ENCODE measurements at places on chromosomes 6 and 20.

GRCh38 chr6:10518557-10519407, 2.4 kb upstream of the GCNT2 start:
- no peak for DNase-seq

DNA sequence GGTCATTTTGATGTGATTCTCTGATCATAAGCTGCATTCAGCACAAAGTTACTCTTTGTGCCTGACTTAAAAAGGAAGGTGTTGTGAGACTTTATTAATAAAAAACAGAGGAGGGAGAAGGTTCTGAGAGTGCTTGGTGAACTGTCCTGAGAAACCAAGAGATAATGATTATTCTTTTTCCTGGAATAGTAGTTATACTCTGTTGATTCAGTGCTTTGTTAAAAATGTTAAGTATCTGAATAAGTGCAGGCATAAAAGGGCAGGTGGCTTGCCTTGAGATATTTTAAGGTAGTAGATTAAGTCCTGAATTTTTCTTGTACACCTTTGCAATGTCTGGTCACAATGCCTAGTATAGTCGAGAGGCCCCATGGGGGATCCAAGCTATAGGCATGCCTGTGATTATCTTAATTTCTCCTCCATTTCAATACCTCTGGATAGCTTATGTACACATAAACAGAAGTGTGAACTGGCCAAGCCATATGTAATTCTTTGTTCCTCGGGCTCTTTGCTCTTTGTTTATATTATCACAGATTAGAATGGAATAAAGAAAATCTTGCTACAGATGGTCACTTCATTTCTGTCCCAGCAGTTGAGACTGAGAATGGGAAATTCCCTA, 50.0 kb downstream of the SOBP start:
- DNase-seq: no peak

DNA sequence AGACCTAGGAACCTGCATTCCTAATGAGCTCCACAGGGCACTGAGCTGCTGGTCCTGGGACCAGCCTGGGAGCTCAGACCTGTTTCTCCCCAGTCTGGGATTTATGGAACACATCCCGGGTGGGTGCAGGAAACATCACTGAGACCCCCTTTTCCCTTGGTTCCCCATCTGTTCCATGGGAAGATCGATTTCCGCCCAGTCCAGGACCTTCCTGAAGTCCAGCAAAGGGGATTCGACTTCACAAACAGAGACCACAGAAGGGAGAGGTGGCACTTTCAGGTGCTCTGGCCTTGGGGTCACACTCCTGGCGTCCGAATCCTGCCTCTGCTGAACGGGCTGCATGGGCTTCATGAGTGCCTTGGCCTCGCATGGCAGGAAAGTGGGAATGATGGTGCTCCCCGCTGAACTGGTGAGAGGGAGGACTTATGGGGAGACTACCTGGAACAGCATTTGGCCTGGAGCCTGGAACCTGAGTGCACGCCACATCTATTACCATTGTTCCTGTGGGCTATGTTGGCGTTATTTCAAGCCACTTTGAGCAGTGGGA, 296.3 kb downstream of the TAF4 start:
- DNase-seq: no peak

- DNase-seq: no peak
These were observed 311.4 kb downstream of the CLIC5 start for GRCh38 chr6:45704056-45704800.

DNA sequence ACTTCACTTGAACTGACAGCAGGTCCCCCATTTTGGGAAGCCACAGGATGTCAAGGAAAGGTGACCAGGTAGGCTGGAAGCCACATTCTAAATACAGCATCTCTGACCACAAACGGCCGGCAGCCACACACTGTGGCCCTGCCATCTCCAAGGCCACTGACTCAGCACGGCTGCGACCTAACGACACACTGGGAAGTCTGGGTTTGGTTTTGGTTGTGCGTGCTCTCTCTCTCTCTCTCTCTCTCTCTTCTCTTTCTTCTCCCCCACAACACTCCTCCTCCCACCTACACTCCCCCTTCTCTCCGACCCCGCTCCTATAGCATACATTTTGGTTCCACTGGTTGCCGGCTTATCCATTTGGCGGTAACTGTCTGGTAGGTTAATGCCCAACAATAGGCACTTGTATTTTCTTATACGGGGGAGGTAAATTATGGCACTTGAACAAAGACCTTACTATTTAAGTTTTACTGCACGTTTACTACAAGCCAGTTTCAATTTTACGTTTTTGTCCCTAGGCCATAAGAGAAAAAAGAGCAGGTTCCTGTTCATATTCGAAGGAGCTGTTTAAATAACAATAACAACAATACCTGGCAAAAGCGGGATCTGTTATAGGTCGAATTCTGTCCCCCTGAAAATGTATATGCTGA, 103.6 kb downstream of the GMDS start:
- no peak for DNase-seq

DNA sequence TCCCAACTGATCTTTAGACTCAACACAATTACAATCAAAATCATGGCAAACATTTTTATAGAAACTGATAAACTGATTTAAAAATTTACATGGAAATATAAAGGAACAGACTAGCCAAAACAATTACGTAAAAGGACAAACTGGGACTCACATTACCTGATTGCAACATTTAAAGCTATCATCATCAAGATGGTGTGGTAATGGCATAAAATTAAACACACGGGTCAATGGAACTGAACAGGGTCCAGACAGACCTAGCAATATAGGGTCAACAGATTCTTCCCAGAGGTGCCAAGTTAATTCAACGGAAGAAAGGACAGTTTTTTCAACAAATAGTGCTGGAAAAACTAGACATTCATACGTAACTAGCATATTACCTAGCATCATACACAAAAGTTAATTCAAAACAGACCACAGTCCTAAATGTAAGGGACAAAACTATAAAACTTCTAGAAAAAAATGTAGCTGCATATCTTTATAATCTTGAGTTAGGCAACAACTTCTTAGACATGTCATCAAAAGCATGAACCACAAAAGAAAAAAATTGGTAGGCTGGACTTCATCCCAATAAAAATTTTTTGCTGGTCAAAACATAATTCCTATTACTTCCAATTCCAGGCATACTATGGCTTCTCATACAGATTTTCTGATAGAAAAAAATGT, 147.4 kb upstream of the BEND6 start:
- DNase-seq: no peak

DNA sequence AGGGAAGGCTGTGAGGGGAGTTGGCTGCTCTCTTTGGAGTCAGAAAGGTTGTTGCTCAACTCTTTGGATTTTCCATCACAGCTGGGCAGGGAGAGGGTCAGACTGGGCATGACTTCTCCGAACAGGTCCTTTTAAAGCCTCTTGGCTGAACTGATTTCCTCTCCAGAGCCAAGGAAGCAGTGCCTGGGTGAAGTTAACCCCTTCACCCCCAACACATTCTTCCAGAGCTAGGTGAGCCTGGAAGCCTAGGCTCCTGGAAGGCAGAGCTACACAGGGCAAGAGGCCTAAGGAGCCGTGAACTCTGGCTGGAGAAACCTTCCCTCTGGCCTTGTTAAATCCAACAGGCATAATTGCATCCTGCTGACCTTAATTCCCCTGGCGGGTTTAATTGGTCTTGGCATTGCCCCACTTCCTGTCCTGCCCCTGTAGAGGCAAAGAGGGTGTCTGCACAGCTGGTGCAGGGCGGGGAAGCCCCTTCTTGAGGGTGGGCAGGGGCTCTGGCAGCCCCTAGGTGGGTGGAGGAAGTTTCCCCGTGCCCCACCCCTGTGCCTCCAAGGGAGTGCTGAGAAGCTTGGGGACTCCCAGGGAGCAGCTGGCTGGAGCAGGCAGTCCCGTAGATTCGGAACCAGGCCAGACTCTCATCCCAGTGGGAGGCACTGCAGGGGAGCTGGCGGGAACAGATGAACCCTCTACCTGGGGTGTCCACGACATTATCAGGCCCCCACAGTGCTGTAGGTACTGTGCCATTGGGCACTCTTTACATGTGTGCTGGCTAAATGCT, 3.6 kb upstream of the MYLK2 start:
- no peak for DNase-seq

DNA sequence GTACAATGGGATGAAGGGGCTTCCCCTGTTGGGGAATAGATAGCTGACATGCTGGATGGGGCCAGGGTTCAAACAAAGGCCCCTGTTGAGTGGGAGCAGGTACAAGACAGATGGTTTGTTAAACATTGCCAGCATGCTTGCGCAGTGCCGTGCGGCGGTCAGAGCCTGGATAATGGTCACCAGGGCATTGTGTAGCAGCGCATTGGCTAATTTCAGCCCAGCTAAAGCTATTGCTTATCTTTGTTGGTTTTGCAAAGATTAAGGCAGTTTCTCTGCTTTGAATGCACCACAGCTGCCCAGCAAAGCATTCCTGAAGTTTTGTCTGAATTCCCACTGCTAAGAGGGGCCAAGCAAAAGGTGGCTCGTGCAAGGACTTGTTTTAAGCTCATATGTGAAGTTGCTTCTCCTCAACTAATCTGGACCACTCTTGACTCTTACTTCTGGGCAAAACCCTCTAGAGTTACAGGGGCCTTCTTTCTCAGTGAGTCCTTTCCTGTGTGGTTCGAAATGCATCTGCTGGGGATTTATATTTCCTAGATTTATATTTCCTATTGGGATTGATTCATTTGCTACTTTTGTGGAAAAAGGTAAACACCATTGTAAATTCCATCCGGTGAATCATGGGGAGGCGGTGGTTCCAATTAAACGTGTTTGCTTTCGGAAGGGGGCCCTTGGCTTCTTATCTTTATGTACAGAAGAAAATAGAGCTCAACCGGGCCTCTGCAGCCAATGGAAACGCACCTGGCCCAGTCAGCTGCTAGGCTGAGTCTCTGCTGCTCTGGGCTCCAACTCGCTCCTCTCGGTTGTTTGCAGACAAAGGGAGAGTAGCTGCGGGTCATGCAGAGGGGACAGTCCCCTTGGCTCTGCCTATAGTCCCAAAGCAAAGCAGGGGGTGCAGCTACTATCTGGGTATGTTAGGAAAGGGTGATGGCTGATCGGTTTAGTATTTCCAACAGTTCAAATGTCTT, 72.1 kb downstream of the FOXA2 start:
- DNase-seq: no peak

DNA sequence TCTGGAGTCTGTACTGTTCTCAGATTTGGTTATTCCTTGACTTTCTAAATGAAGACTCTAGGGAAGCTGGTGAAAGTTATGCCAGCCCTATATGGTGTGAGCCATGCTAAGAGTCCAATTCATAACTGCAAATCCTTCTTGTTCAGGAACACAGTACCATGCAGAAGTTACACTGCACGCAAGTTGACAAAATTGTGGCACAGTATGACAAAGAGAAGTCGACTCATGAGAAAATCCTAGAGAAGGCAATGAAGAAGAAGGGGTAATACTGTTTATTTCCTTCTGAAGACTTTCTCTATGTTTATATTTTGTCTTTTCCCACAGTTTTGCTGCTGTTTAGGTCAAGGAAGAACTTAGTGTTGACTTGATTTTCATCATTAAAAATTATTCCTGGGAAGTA, 61.2 kb upstream of the LAMP5 start:
- DNase-seq: no peak

GRCh38 chr6:31125586-31126363, 5.5 kb upstream of the CDSN start:
- DNase-seq: no peak

DNA sequence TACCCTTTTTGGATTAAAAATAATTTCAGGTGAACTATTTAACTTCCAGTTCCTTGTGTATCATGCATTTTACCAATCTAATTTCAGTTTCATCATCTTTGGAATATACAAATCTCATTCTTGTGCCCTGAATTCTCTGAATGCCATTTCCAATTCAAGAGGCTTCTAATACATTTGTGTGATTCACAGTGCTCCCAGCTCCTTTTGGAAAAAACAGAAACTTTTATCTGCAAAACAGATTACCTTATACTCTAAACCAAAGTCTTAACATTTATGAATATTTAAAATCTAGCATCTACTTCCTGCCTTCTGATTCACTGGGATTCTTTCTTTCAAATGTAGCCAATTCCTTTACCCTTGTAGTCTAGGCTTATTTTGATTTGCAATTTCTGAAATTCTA, 11.1 kb upstream of the PEX7 start:
- no peak for DNase-seq

GRCh38 chr20:52837378-52837777, 134.8 kb upstream of the TSHZ2 start:
- no peak for DNase-seq

DNA sequence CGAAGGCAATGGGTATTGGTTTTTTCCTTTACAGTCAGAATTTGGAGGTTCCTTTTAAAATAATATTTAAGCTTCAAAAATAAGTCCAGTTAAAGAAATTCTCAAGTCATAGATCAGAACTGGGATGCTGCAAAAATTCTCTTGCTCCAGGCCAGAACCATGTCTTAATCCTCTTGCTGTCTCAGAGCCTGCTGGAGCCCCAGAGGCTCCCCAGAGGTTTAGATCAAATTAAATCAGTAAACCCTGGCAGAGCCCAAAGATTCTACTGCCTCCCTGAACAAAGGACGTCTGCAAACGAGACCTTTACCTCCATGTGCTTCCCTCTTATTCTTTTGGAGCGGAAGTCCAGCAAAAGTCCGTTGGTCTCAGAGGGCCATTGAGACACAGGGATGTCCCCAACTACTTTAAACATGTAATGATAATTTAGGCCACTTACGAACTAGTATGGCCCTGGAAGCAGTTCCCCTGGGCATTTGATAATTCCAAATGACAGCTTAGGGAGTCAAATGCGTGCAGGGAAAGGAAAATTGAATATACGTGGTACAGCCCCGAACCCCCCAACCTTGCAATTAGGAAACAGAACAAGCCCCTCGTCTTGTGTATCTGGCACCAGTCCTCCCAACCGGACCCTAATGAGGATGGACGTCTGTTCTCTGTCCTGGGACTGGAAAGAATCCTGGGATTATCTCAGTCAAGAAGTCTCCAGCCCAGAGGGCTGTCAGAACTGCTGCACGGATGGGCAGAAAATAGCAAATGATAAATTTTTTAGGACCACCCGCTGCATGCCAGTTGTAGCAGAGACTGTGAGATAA, 31.5 kb downstream of the SULF2 start:
- DNase-seq: no peak

GRCh38 chr6:108598305-108598863, 37.7 kb downstream of the FOXO3 start:
- no peak for DNase-seq

DNA sequence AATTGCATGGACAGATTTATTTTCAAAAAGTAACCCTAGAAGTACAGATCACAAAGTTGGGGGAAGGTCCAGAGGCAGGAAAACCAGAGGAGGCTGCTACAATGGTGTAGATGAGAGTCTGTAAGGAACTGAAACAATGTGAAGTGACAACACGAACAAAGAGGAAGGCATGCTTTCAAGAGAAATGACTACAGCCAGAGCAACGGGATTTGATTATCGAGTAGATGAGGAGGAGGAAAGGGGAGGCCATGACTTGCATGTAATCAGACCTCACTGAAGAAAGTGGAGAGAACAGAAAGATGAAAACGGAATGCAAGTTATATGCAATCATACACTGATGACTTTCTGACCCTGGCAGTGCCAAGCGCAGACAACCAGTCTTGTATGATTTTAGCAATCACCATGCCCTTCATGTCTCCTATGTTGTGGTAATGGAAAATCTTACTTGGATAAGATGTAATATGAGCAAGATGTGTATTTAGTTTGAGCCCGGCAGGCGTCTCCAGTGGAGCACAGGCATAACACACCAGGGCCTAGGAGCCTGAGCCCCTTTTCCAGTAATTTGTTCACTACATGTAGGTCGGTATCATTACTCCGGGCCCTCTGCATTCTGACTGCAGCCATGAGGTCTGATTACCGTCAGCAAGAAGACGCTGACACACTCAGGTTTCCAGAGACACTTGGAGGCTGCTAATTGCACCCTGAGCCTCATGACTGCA, 34.0 kb upstream of the FAM83C start:
- DNase-seq: no peak
